Hematopoietic multipotent progenitor cell treated with erythropoietin and hydrocortisone succinate and interleukin-3 and kit ligand, for 15 days (in vitro differentiated cells): ENCODE measurements at places on chromosomes 2 and 18.

DNA sequence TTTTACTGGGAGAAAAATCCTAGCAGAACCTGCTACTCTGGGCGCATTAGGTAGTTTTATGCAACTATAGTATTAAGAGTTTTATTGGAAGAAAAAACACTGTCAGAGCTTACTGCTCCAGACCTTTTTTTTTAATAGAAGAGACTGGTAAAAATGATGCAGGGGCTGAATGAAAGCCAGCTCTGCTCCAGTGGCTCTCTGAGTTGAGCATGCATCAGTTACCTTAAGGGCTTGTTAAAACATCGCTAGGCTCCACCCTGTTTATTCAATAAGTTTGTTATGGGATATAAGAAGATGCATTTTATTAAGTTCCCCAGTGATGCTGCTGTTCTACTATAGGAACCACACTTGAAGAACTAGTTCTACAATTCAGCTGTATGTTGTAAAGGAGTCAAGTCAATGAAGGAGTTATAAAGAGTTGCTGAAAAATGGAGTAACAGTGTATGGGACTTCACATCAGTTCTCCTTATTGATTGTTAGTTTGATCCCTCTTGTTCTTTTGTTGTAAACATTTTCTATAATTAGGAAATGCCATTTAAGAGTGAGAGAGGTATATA is 13.2 kb downstream of the SNRPG start:
- no peak for DNase-seq

DNA sequence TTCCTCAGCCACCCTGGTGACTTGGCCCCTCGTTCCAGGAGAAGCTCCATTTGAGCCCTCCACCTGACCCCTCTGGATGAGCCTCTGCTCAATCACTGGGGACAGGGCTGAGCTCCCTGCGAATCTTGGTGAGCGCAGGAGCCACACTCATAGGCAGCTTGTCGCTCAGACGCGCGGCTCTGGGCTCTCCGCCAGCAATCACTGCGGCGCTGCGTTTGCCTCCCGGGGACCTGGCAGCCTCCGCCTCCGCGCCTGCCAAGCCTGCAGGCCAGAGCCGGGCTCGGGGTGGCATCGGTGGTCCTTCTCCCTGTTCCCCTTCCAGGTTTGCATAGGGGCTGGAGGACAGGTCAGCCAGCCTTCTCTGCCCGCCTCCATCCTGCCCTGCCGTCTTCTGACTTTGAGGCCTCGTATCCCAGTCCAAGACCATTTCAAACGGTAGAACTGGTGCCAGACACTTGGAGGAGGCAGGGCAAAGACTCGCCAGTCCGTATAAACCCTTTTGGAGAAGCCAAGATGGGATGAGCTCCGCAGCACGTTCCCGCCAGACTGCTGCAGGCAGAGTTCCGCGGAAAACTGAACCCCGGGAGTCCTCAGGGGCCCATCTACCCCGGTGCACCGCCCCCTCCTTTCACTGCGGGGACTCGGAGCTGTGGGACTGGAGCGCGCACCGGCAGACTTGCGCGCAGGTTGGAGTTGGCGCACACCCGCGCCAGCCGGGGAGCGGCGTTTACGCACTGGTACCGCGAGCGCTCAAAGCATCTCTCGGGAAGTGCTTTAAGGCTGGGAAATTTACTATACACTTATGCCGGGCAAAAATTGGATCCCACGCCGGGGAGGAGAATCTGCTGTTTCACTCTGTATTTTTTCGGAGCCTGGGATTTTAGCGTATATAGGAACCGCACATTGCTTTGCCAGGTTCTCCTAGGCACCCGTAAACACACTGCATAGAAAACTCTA is 1.1 kb upstream of the TACR1 start:
- DNase-seq, result no peak

GRCh38 chr2:110858135-110858725 is 125.9 kb downstream of the ACOXL start:
- DNase-seq, result no peak

DNA sequence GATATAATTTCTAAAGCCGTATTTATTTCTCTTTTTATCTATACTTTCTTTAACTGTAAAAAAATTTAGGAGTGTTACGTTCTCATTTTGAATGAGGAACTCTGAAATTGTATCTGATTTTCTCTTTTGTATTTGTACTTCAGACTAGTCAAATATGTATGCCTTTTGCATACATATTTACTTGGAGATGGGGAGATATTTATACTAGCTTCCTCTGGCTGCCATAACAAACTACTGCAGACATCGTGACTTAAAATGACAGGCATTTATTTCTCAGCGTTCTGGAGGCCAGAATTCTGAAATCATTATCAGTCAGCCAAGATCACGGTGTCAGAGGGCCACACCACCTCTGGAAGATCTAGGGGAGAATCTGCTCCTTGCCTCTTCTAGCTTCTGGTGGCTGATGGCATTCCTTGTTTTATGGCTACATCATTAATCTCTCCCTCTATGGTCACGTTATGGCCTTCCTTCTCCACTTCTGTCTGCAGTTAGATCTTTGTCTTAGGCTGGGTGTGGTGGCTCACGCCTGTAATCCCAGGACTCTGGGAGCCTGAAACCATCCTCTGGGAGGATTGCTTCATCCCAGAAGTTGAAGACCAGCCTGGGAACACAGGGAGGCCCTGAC is 8.2 kb downstream of the LCLAT1 start:
- no peak for DNase-seq

DNA sequence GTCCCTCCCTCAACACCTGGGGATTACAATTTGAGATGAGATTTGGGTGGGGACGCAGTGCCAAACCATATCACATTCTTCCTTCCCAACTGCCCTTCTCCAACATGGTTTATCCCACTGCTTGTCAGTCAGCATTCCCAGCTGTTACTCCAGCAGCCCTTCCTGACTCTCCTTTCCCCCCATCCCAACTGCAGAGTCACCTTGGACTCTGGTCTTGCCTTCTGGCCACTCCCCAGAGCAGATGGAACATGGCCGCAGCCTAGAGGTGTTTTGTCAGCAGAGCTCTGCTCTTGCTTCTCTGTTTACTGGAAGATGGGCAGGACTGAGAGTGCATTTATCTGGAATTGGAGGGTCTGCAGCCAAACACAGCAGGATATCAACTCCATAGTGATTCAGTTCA is 51.2 kb upstream of the MEX3C start:
- no peak for DNase-seq

DNA sequence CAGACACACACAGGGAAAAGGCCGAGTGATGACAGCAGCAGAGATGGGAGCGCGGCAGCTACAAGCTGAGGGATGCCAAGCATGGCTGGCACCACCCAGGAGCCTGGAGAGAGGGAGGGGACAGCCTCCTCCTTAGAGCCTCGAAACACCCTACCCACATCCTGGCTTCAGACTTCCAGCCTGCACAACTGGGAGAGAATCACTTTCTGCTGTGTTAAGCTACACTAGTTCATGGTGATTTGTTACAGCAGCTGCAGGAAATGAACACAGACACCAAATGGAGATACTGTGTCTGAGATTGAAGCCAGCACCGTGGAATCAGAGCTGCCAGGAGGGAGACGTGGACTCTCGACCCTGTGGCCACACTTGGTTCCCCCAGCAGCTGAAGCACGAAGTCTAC is 27.5 kb upstream of the FOSL2 start:
- DNase-seq, result no peak

- DNase-seq, result no peak
These were observed 28.4 kb downstream of the FBXO48 start for GRCh38 chr2:68438455-68439303.

DNA sequence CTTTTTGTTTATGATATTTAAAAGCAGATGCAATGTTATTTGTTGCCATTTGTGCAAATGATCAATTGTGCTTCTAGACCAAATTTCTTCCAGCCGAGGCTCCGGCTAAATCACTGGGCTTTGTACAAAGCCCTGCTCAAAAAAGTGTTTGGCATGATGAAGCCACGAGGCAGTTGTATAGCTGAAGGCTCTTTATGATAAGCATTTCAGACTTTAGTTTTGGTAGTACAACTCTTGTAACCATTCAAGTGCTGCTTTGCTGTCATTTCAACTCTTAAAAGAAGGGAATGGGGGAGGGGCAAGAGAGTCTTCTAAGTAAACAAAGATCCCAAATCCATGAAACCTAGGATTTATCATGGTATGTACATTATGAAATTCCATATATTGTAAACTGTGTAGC is 3.3 kb upstream of the ZNF532 start:
- DNase-seq, result no peak

DNA sequence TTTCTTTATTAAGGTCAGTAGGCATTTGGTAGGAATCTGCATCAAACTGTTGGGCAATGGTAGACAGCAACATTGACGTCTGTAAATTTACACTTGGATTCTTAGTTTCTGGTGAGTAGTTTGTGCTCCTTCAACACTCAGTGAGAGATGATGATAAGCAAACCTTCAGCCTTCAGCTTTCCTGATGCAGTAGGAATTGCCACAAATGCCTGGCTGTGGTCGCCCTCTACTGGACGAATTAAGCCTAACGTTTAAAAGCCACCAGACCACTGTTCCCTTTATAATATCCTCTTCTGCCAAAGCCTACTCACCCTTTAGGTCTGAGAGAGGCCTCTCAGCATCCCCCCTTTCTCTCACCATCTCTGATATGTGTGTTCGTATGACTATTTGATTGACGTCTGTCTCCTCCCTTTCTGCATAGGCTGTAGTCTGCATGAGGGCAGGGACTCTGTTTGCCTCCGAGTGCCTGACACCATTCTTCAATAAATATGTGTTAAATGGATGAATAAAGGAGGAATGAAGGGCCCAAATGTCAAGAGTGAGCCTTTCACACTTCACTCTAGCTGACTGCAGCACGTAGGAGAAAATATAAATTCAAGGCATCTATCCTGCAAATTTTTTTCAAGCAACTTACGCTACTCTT is 47.0 kb upstream of the PLEKHM3 start:
- DNase-seq, result peak; percentile 75

GRCh38 chr2:233428438-233428837 is 74.1 kb downstream of the DGKD start:
- DNase-seq, result no peak

DNA sequence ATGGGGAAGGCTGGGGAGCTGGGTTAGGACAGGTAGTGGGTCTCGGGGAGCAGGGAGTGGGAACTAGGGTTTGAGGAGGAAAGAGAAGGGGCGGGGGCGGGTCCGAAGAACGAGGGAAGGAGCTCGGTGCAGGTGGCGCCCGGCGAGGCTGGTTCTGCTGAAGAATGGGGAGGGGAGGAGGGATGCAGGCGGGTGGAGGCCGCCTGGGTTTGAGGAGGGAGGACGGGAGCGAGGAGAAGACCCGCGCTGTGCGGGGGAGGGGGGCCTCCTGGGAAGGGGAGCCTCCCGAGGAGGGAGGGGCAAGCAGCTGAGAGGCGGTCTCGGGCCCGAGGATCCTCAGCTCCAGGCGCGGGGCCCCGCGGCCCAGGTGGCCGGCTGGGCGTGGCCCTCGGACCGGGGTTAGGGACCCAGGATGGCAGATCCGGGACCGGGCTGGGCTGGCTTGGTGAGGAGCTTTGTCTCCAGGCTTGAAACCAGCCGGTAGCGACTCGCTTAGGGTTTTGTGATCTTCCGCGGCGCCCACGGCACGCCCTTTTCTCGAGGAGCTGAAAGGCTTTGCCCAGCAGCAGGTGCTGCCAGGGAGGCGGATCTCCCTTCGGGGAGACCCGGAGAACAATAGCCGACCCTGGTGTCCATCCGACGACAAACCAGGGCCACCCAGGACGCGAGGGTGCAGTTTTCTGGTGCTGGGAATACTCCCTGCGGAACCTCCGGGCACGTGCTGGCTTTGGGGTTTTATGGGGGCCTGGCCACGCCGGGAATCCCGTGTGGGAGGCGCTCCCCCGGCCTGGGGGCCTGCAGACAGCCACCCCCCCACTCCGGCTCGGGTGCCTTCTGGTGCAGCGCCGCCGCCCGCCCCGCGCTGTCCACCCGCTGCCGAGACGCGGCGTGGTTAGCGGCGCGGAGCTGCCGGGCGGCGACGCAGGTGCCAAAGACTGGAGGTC is 1.4 kb downstream of the DPYSL5 start:
- no peak for DNase-seq

DNA sequence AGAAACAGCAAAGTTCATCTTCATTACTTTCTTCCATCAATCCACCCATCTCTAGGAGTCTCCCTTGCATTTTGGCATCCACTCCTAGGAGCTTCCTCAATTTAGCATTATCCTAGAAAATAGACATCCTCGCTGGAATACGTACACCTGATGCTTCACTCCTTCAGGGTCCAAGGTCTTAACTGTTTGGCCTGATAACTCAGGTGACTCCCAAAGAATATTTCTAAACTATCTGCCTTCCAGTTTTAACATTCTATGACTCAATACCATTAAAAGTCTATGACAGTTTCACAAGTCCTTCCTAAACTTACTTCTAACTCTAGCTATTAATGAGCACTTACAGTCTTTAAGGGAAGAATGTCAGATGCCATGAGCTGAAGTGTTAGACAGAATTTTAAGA is 26.5 kb upstream of the TLK1 start:
- no peak for DNase-seq

DNA sequence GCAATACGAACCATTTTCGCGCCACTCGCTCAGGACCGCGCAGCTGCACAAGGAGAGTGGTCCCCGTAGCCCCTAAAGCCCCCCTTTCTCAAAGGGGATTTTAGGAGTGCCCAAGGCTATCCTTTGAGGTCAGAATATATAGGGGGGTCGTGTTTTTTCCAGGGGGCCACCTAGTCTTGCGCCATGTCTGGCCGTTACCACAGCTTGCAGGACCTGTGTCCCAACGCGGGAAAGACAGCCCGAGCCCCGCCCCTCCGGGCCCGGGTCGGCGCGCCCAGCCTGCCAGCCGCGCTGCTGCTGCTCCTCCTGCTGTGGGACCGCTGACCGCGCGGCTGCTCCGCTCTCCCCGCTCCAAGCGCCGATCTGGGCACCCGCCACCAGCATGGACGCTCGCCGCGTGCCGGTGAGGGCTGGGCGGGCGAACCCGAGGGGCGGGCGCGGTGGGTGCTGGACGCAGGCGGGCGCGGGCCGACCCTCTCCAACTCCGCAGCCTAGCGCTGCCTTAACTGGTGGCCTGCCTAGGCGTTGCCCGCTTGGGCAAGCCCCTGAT is at the start of gene CDCA7:
TSS of gene CDCA7 (plus strand) at position 291 of the 550 bp plus-strand sequence. CDS start at position 383, 92 bp downstream.
- DNase-seq, result no peak

DNA sequence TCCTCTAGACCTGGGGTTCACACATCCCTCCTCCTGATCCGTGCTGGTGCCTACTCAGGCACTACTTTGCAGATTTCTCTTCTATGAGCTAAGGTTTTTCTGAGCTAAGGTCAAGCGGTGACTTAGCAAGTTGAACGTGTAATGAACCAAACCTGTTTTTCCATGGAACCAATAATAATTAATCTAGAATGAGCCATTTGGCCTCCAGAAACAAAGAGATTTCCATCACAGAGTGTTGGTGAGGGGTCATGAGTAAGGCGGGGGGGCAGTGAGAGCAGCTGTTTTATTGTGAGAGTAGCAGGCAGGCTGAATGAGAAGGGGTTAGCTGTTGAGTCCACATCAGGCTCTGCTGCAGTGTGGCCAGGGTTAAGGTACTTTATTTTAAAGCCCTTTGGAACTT is 112.0 kb upstream of the FOSL2 start:
- DNase-seq, result no peak
